ENCODE measurements at places on chromosomes 2 and 18.

DNA sequence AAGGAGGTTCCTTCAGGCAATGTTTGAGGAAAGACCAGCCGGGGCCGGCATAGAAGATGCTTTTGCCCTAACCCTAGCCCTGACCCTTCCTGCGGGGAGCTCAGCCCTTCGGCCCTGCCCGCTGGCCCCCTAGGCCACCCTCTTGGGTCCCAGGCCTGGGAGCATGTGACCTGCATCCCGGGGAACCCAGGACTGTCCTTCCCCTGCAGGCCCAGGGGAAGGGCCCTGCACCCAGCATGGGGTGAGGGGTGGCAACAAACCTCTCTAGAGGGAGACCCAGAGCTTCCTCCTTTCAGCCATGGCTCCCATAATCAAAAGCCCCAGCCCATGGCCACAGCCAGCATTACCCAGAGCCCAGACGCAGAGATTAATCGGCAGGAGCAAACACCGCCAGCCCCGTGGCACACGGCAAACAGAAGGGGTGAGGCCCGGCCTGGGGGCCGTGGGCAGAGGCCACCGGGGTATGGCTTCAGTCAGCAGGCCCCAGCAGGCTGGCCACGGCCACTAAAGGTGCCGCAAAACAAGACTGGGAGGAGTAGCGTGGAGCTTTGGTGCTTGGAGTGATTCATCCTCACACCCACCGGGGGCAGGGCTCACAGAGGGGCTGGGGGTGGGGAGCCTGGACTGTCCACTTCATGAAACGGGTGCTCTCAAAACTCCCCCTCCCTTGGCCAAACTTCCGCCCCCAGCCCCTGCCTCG, 61.6 kb upstream of the HPCAL1 start:
- peak; percentile 67 for DNase-seq

GRCh38 chr2:226066391-226066790, 666.9 kb downstream of the NYAP2 start:
- DNase-seq, result no peak

DNA sequence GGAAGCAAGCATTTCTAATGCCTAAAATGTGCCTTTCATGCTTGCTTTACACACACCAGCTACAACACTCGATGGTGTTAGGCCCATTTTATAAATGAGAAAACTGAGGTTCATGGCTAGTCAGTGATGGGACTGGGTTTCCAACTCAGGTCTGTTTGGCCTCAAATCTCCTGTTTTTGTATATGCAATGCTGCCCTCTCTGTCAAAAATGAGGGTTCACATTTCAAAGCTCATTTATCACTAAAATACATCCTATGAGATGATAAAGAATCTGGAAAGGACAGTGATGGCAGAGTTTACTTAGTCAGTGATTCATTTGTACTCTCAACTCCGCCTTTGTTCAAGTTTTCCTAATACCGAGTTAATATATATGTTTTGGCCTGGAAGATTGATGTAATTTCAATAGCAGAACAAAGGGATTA, 92.3 kb downstream of the KCTD1 start:
- no peak for DNase-seq

GRCh38 chr2:126935774-126936173, 37.1 kb downstream of the TEX51 start:
- DNase-seq, result no peak

- no peak for DNase-seq
Measured at GRCh38 chr2:65710779-65711295, 278.4 kb upstream of the SPRED2 start.

DNA sequence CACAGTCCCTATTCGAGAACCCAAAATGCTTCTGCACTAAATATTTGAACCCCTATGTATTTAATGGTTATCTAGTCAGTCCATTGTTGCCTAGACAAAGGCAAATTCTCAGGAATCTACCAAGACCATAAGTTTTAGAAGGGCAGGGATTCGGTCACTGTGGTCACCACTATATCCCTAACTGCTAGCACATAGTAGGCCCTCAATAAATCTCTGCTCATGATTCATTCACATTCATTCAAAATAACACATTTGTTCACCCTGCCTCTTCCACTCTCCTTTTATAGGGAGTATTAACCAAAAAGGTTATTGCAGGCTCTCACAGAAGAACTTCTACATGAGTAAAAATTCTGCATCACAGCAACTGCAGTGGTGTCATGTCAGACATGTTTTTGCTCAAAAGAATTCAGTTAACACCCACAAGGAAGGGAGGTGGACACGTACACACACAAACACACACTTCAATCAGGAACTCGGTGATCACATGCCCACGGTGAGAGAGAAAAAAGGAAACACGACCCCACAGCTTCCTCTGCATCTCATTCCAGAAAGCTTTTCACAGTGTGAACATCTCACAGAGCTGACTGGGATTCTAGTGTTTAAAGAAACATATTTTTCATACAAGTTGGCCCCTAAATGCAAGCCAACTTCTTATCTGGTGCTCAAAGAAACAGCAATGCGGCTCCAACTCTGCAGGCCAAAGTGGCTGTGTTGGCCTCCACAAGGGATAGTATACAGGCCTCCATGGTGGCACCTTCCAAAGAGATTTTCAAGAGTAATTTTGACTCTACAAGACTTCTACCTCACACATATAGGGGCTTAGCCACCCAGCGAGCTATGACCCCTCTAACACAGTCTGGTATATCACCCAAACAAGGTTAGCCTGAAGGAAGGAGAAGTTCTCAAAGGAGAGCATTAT, 98.0 kb downstream of the ANKRD44 start:
- DNase-seq, result no peak

GRCh38 chr2:204452464-204453023, 92.7 kb upstream of the PARD3B start:
- DNase-seq, result no peak

GRCh38 chr2:118675531-118675930, 171.9 kb downstream of the EN1 start:
- no peak for DNase-seq

GRCh38 chr2:145380436-145381017, 860.6 kb upstream of the ZEB2 start:
- no peak for DNase-seq

DNA sequence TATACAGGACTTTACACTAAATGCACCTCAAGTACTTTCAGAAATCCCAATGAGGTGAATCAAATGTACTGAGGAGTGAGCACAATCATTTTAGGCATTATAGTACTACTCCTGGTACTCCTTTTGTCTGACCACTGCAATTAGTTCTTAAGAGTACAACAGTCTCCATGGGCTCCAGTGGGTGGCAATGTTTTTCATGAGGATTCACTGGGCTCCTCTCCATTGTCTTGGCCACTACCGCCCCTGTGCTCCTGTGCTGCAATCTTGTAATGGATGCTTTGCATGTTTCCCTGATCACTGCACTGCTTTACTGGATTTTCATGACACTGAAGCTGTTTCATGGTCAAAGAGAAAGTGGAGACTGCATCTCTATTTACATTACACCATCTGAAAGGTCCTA, 268.5 kb upstream of the ZSWIM2 start:
- no peak for DNase-seq

- DNase-seq, result no peak
Measured at GRCh38 chr18:48949606-48950535, 894 bp downstream of the SMAD7 start.

GRCh38 chr2:171260471-171261424, 100.1 kb upstream of the TLK1 start:
- no peak for DNase-seq

GRCh38 chr2:142557391-142557790, 320.1 kb upstream of the KYNU start:
- DNase-seq, result no peak

- no peak for DNase-seq
Measured at GRCh38 chr2:62192811-62193210, 3.1 kb upstream of the B3GNT2 start.
